Activated T-helper 1 cell treated with anti-CD3 and anti-CD28 coated beads, Interleukin-12 subunit alpha, Interleukin-12 subunit beta, Interleukin-2, Interleukin-4 antibody, amounts not matched to agents 30 ng/mL and 10 ng/mL and 1 ng/mL, durations not matched to agents 14 hours and 24 hours and 36 hours (primary cell): ENCODE measurements at places on chromosomes 3 and 15.

DNA sequence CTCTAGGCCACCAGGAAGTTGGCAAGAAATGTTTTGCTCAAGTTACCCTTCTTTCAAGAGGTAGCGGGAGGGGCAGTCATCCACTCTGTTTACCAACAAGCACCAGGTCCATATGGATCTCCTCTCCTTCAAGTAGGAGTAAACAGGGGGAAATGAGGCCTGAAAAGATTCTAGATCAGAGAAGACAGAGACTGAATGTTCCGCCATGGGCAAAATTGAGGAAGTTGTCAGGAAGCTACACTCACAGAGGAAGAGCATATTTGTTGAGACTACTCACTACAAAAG is 81.6 kb downstream of the KLF15 start:
- no peak overlapping the region for H3K27ac ChIP-seq
- no peak for DNase-seq
- peaks cover 11% of the 10 kb centered on the region for H3K27me3 ChIP-seq

- H3K36me3 ChIP-seq, result no peaks in the 10 kb centered on the region
- no peak overlapping the region for H3K4me3 ChIP-seq
- no peaks in the 10 kb centered on the region for H3K4me1 ChIP-seq
Measured at GRCh38 chr3:53137835-53138446, 7.7 kb upstream of the RFT1 start.

GRCh38 chr15:57861034-57861638 is 154.6 kb downstream of the POLR2M start:
- H3K4me1 ChIP-seq, result peaks cover 26% of the 10 kb centered on the region
- no peaks in the 10 kb centered on the region for H3K36me3 ChIP-seq
- DNase-seq, result peak; percentile 17
- H3K27ac ChIP-seq, result no peak overlapping the region
- H3K4me3 ChIP-seq, result no peak overlapping the region

- no peaks in the 10 kb centered on the region for H3K27me3 ChIP-seq
- no peaks in the 10 kb centered on the region for H3K36me3 ChIP-seq
- DNase-seq, result no peak
- H3K4me3 ChIP-seq, result no peak overlapping the region
- H3K4me1 ChIP-seq, result peaks cover 44% of the 10 kb centered on the region
- H3K27ac ChIP-seq, result no peak overlapping the region
Measured at GRCh38 chr15:63488398-63488960, 15.9 kb upstream of the USP3 start.

GRCh38 chr3:94098452-94098851 is 35.6 kb downstream of the NSUN3 start:
- peaks cover 7% of the 10 kb centered on the region for H3K4me1 ChIP-seq
- no peak for DNase-seq
- H3K27ac ChIP-seq, result no peak overlapping the region
- H3K4me3 ChIP-seq, result no peak overlapping the region
- no peaks in the 10 kb centered on the region for H3K27me3 ChIP-seq

DNA sequence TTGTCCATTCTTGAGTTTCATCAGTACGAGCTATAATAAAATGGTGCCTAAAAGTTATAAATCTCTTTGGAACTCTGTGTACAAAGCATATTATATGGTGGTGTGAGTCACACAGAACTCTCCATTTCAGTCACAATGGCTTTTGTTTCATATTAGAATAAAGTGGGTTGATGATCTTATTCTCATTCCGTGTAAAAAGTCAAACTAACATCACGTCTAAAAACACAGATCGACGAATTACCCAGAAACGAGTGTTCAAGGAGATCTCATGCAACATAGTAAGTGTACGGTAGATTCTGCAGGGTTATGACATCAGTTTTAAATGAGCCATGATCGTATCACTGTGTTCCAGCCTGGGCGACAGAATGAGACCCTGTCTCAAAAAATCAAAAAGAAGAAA is 122.4 kb downstream of the FOXP1 start:
- peaks cover 3% of the 10 kb centered on the region for H3K36me3 ChIP-seq
- no peak for DNase-seq
- peaks cover 23% of the 10 kb centered on the region for H3K4me1 ChIP-seq
- peaks cover 24% of the 10 kb centered on the region for H3K27me3 ChIP-seq
- H3K4me3 ChIP-seq, result peak overlapping the region; percentile 34
